ENCODE measurements at places on chromosomes 11 and 22. TPM values are rescaled to one million over a fixed set of nuclear protein-coding genes. Genes with fewer than 3 reads are reported as not detected.

DNA sequence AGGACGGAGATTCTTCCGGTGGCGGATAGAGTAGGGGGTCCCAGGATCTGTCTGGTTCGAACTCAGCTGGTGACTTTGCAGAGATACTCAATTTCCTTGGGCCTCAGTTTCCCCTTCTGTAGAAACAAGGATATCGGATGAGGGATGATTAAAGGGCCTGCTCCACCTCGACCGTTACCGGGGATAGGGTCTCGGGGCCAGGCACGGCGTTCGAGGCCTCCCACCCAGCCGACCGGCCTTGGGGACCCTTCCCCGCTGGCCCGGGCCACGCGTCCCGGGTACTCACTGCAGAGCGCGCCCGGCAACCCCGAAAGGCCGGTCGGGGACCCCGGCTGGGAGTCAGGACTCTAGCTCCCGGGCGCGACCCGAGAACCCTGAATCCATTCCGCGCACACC, 321 bp downstream of the RHBDD3 start:
- DNase-seq: no peak

DNA sequence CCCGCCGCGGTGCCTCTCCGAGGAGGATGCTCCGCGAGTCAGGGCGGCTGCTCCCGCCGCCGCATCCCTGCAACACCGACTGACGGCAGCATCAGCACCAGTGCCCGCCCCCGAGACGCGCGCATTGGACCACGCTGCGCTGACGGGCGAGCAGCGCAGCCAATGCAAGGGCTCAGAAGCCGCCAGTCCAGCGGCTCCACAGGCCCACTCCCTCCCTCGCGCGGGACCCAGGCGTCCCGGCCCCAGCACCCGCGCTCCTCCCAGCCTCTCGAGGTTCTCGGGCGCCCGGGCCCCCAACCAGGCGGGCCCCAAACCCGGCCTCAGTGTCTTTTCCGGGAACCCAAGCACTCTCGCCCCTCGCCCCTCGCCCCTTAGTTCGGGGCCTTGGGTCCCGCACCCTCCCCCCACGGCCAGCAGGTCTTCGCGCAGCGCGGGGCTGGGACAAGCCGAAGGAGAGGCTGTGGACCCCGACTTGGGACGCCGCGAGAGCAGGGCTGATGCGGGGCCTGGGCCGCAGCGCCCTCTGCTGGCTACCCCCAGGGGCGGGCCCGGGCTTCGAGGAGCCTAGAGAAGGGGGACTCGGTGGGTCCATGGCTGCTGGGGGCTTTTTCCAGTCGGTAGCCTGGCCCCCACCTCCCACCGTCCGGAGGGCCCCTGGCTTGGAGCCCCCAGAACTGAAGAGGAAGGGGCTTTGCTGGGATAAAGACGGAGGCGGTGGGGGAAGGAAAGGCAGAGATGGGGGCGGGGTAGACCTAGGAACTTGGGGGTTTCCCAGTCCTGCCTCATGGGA, at the start of gene NRXN2:
Gene NRXN2 (minus strand): TSS at position 81 of the 790 bp plus-strand sequence. CDS start 9,498 bp downstream, outside the sequence.
- DNase-seq: peak; percentile 95

DNA sequence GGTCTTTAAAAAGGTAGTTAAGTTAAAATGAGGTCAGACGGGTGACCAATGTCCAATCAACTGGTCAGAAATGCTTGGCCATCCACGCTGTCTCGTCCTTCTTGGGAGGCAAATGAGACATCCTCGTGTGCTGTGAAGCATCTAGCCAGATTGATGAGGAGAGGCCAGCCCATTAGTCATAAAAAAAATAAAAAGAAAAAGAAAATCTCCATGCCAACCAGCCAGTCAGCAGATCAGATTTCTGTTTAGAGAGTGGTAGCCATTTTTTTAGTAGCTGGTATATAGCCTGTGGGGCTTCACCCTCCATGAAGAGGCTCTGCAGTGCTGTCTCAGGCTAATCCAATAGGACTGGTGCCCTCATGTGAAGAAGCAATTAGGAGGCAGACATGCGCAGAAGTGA, 343.1 kb upstream of the SYN3 start:
- DNase-seq: no peak

GRCh38 chr11:121295246-121296029, 2.9 kb downstream of the SC5D start:
- DNase-seq: no peak

GRCh38 chr11:44361813-44362212, 51.9 kb upstream of the ALX4 start:
- no peak for DNase-seq

GRCh38 chr11:65500387-65501185, 1.7 kb downstream of the MALAT1 start:
- peak; percentile 81 for DNase-seq

- DNase-seq: no peak
Observed at GRCh38 chr11:15412054-15412453, 297.3 kb downstream of the INSC start.

- no peak for DNase-seq
Observed at GRCh38 chr11:94926271-94926625, 47.1 kb downstream of the CWC15 start.

DNA sequence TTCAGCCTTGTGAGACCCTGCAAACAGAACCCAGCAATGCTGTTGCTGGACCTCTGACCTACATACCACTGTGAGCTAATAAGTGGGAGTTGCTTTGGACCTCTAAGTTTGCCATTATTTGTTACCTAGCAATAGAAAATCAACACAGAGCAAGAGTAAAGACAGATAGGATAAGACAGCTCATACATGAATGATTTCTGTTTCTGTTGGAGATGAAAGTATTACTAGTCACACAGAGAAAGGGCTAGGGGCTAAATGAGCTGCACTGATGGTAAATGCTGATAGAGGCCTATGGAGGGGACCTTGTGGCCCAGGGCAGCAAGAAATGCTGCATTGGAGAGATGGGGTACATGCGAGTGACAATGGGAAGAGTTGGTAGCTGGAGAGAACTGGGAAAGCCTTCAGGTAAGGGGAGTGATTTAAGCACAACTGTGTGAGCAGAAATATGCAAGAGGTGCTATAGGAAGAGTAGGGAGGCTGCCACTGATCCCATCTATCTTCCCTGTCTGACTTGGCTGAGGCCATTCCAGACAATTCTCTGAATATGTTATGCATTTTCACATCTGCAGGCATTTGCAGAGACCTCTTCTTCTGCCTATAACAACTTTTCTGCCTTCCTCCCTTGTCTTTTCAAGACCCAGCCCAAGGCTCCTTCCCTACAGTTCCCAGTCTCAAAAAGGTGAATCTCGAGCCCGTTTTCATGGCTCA, 46.1 kb upstream of the SYN3 start:
- no peak for DNase-seq

DNA sequence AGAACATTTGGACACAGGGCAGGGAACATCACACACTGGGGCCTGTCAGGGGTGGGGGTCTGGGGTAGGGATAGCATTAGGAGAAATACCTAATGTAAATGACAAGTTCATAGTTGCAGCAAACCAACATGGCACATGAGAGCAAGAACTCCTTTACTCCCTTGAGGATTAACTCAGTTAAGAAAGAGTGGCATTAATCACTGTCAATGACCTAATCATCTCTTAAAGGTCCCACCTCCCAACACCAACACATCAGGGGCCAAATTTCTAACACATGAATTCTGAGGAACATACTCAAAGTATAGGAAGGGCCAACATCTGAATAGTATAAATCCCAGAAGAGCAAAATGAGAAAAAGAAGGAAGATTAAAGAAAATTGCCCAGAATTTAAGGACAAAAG, 272.9 kb downstream of the SWAP70 start:
- DNase-seq: no peak

DNA sequence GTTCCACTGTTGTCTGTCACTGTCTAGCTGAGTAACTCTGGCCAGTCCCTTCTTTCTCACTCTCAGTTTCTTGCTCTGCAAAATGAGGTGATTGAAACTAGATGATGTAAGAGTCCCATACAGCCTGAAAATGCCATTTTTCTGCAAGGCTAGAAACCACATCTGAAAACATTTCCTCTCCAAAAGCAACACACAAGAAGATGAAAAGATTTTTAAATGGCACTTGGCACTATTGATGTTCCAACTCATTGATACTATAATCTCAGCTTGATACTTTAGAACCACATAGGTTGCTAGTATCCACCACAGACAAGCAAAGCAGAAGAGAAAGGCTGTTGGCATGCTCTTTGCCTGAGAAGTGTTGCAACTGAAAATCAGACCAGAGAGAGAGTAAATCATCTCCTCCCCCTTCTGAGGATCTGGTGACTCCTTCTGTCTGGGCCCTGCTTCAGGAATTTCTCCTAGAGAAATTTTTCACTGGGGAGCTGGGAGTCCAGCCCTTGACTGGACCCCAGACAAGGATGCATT, 1217.9 kb downstream of the LRRC4C start:
- DNase-seq: no peak

DNA sequence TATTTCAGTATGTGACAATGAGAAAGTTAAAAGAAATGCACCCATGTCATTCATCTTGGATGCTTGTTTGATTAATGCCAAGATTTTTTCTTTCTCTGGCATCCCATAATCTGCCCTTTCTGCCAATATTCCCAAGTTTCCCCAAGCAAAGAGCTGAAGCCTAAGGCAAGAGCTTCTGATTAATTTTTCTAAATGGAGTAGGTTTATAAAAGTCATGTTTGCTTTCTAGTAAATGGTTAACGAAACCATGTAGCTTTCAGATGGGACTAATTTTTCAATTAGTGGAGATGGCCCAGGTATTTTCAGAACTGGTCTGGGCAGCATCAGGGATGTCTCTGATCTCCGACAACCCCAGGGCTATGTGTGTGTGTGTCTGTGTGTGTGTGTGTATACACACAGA, 55.3 kb downstream of the LRRC4C start:
- DNase-seq: no peak

DNA sequence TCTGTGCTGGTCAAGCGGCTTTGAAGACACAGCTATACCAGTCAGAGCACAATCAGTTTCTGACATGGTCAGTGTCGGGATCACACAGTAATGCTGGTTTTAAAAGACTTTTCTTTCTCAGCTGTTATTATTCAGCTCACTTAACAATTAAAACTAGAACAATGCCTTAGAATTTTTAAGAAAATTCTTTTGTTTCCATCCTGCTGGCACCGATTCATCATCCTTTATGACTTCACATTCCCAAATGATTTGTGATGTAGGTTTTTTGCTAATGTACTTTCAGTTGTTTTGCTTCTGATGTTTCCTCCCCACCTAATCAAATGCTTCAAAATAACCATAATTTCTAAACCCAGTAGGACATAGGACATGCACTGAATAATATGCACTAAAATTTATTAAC, 34.5 kb upstream of the OLFML1 start:
- no peak for DNase-seq

DNA sequence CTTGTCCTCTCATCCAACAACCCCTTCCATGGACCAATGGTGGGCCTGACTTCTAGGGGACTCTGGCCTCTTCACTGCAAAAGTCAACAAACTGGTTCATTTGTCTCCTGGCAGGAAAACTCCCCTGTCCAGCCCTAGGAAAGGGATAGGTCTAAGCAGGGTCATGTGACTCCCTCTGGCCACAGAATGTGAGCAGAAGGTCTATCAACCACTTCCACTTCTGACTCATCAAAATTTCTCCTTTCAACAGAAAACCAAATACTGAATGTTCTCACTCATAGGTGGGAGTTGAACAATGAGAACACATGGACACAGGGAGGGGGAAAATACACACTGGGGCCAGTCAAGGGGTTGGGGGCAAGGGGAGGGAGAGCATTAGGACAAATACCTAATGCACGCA, 1.3 kb upstream of the ISX start:
- no peak for DNase-seq

GRCh38 chr11:79209540-79210266, 231.1 kb downstream of the TENM4 start:
- DNase-seq: no peak

DNA sequence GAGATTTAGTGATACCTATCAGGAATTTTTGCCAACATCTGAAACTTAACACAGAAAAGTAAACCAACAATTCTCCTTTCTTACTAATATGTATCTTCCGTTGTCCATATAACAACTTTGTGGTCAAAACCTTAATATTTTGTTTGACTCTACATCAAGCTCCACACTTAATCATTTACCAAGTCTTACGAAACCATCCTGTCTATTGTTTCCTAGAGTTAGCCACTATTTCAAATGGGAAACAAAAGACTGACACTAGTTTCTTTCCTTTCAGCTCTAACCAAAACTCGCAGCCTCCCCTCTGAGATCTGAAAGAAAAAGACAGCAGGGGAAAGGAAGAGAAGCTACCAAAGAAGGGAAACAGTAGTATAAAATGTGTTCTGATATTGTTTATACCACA, 26.5 kb upstream of the PRDM10 start:
- no peak for DNase-seq

- DNase-seq: peak; percentile 90
Observed at GRCh38 chr22:19431649-19432132, at the start of gene HIRA. Gene HIRA (minus strand): TSS chr22:19431733. CDS start chr22:19431476, 257 bp downstream.

GRCh38 chr11:130465263-130465662, 16.8 kb downstream of the ADAMTS15 start:
- no peak for DNase-seq

GRCh38 chr11:95352733-95353346, 121.8 kb upstream of the SESN3 start:
- no peak for DNase-seq

- DNase-seq: no peak
Observed at GRCh38 chr11:67530282-67530592, 7.0 kb upstream of the CABP2 start.

GRCh38 chr11:124716591-124716990, 23.2 kb upstream of the NRGN start:
- no peak for DNase-seq

DNA sequence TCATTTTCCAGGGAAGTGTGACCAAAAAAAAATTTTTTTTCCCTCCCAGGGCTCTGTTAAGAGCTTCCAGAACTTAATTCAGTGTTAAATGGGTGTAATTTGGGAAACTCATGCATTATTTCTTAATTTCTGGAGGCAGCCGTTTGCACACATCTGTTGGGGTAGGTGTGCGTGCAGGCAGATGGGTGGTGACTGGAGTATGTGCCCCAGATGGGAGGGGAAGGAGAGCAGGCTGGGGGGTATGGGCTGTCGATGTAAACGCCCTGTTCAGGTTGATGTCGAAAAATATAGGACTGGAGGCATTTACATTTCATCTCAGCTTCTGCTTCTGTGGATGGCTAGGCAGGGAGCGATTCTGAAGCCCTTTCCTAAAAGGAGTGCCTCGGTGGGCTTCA, 13.7 kb upstream of the SHISAL1 start:
- no peak for DNase-seq

The OR1S2 gene
- total RNA-seq: not detected

The OR8I2 gene
- not detected for total RNA-seq

The BIRC3 gene
- 1.8 TPM for total RNA-seq

The SERPIND1 gene
- 0.13 TPM for total RNA-seq

The INS gene
- total RNA-seq: not detected

The SCGB2A2 gene
- total RNA-seq: not detected

The PICALM gene
- total RNA-seq: 213 TPM

The NXPE2 gene
- 0.22 TPM for total RNA-seq

The RFPL3 gene
- total RNA-seq: not detected

The KCNJ5 gene
- total RNA-seq: 12.1 TPM

The F2 gene
- total RNA-seq: not detected

The SHANK3 gene
- total RNA-seq: 25.9 TPM

The ACTN3 gene
- 0.11 TPM for total RNA-seq

The APOA4 gene
- not detected for total RNA-seq

The C11orf42 gene
- total RNA-seq: not detected

The MEI1 gene
- total RNA-seq: 0.40 TPM

The DDX25 gene
- not detected for total RNA-seq
